T47D (cell line): ENCODE measurements at places on chromosomes 4 and X.

GRCh38 chr4:144507311-144508101 lies 138.4 kb upstream of the HHIP start:
- DNase-seq: no peak

DNA sequence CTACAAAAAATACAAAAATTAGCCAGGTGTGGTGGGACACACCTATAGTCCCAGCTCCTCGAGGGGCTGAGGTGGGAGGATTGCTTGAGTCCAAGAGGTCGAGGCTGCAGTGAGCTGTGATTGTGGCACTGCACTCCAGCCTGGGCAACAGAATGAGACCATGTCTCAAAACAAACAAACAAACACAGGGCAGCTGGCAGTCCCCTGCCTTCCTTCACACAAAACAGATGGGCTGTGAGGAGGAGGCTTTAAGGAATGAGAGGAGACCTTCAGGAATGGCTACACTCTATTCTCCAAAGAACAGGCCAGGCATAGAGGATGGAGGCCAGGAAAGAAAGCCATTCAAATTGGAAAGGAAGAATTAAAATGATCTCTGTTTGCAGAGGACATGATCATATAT lies 65.6 kb upstream of the MAML3 start:
- no peak for DNase-seq

DNA sequence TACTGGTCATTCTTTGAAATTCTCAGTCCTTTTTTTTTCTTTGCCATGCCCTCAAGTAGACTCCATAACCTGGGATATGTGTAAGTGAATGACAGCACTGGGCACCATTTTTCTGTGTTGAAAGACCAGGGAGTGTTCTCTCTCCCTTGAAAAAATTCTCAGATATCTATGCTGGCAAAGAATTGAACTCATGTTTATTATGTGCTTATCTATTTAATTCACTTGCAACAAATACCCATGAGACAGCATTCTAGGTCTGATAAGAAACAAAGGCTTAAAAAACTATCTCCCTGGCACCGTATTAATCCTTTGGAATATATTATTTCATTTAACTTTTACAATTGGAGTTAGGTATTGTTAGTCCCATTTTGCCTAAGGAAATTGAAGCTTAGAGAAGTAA lies 36.7 kb downstream of the LARP7 start:
- DNase-seq: no peak

- DNase-seq: no peak
Measured at GRCh38 chrX:39819921-39820849, 277.6 kb downstream of the BCOR start.
